Activated CD8-positive, alpha-beta T cell treated with anti-CD3 and anti-CD28 coated beads for 36 hours (primary cell): ENCODE measurements at places on chromosomes 2 and 18.
A peak's percentile ranks its signal among the peaks of the same experiment; 100 is the strongest.

- DNase-seq, result no peak
These were observed 677 bp upstream of the TMEM178A start for GRCh38 chr2:39664888-39665591.

GRCh38 chr18:78893281-78894032, 86.2 kb upstream of the SALL3 start:
- no peak for DNase-seq

GRCh38 chr2:119339562-119339923, 27.1 kb downstream of the C2orf76 start:
- no peak for DNase-seq

DNA sequence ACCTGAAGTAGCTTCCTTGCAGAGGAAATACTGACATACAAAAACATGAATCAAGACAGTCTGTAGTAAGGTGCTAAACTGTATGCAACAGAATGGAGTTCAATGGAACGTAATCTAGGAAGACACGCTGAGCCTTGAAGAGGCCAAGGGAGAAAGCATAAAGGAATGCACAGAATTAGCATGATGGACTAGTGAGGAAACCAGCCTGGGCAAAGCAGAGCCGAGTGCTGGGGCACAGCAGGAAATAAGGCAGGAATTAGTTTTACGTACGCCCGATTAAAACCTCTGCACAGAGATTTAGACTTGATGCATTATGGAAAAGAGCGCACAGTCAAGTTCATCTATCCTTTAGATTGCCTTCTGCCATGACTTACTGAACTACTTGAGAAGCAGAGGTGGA, 200.3 kb downstream of the DLGAP1 start:
- DNase-seq, result no peak

GRCh38 chr2:144682248-144682647, 162.3 kb upstream of the ZEB2 start:
- DNase-seq, result no peak

DNA sequence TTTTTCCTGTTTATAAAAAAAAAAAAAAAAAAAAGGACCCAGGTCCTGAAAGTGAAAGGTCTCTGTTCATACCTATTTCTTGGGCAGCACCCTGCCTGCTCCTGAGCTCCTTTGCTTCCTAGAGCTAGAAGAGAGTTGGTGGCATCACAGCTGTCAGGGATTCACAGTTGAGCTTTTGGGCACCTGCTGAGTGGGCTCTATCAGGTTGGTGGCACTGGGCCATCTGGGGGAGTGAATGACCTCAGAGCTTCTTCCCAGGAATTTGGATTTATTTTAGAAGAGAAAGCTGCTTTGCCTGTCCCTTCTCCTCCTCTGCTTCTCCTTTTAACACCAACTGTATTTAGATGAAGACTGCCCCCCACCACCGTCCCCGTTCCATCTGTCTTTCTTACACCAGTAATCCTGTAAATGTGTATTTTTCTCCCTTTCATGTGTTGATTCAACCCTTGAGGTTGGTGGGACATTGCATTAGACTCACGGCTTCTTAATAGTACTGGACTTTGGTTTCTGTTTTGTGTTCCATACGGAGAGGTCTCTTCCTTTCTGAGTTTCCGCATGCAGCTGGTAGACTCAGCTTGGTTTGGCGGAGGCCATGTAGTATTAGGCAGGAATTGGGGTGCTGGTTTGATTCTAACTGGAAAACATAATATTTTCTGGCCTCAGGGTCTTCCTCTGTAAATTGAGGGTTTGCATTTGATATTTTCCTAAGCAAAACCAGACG, 7.6 kb upstream of the MGAT5 start:
- DNase-seq, result no peak

DNA sequence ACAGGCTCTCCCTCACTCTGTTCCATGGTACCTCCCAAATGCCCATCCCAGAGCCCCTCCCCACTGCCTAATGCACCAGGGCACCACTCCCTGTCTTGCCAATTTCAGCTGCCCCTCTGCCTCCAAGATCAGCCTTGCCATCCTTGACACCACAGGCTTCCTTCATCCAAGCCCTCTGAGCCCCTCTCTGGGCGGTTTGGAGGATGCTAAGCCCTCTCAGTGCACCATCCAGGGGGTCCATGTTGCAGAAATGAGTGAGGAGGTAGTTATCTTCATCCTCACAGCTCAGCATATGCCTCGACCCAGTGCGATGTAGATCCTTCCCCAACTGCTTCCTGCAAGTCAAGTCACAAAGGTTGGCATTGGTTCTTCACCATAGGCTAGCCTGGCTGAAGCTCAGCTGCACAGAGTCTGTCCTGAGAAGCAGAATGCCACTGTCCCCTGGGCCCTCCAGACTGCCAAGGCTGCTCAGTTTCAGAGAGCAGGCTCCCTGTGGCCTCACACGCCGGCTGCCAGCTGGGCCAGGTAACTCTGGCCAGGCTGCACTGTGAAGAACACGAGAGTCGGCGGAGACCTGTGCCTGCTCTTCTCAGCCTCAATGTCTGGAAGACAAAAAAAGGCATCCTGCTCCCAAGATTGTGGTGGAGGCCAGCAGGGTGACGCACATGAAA, 9.9 kb upstream of the MAP3K2 start:
- no peak for DNase-seq

- no peak for DNase-seq
These were observed 69.6 kb upstream of the DSEL start for GRCh38 chr18:67586101-67586500.

DNA sequence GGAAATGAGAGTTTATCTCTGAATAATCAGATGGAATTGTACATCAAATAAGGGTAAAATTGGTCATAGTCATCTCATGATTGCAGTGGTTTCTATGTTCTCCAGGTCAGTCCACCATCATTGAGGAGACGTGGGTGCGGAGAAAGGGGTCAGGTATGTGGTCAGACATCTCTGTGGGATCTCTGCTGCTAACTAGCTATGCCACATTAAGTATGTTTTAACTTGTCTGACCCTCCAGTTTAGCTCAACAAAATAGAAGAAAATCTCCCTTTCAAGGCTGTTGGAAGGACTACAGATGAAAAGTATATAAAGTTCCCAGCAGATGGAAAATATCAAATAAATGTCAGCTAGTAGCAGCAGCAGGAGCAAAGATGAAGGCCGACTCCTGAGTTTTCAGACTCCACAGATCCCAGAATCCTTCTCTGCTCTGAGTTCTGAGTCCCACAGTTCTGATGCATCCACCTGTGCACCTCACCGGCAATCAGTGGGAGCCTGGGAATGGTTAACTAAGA, 106.6 kb upstream of the CYP1B1 start:
- DNase-seq, result no peak

DNA sequence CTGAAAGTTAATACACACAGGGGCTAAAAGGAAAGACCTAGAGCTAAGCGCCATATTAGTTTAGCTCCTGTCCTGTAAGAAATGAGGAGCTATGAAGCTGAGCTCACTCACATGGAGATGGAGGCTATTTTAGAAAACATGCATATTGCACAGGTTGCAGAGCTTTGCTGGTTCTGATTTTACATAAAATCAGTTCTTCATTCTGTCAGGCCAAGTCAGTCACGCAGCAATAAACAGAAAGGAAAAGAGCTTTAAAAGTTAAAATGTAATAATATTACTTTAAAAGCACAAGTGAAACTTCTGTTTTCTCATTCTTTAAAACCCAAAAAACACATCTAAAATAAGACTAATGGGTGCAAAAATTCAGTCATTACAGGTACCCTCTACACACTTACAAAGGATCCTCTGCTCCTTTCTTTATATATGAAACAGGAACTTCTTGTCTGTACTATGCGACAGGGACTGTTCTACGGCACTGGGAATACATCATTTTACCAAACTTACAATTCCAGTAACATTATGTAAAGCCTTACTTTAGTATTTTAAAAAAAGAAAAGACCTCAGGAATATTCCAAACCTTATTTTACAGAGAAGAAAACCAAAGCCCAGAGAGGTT, 113.8 kb downstream of the THADA start:
- DNase-seq, result no peak

DNA sequence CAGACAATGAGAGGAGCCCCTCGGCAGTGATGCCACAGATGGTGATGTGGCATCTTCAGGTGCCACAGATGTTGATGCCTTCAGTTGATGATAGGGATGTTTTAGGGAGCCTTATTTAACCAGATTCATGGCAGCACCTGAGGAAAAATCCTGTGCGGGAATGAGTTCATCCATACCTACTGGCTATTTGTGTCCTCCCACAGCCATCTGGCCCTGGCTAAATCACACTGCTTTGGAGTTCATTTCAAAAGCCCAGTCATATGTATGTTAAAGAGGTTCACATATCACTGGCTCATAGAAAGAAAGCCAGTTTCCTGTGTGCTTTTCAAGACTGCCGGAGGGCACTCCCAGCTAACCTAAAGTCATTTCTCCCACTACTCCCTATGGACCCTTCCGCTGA, 131.3 kb downstream of the MCFD2 start:
- DNase-seq, result no peak

- DNase-seq, result no peak
These were observed 138.2 kb upstream of the NRP2 start for GRCh38 chr2:205543937-205544702.

GRCh38 chr18:6399776-6400175, 14.9 kb downstream of the L3MBTL4 start:
- DNase-seq, result no peak

DNA sequence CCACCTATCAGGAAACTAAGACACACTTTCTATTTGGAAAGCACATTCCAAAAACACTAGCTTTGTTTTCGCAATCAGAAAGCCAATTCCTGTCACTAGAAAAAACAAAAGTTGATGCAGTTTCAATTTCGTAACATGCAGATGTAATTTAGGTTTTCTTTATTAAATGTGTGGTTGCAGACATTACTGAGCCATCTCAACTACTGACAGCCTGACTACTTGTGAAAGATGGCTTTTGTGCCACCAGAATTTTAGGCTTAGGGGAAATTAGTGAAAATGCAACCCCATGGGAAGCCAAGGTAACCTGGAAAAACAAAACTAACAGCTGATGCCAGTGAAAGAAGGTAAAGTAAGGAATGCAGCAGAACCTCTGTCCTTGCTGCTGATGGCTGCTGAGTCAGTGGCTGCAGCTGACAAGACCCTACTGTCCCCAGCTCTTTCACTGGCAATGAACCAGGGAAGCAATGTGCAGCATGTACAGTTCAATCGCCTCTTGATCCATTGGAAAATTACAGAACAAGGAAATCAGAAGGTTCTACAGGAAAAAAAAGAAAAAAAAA, 34.9 kb downstream of the FEZ2 start:
- DNase-seq, result no peak

DNA sequence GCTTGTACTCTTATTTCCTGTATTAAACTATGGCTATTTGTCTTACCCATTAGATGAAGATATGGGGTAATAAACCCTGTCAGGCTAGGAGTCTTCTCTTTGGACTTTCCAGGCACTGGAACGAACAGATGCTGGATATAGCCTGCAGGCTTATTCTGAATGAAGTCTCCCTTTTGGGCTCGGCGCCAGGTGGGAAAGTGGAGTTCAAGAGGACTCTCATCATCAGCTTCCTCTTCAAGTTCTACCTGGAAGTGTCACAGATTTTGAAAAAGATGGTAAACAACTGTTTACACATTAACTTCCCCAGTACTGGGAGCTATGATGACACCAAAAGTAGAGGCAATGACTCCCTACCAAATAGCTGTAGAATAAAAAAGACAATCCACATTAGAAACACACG, 27.9 kb downstream of the AOX1 start:
- DNase-seq, result no peak

DNA sequence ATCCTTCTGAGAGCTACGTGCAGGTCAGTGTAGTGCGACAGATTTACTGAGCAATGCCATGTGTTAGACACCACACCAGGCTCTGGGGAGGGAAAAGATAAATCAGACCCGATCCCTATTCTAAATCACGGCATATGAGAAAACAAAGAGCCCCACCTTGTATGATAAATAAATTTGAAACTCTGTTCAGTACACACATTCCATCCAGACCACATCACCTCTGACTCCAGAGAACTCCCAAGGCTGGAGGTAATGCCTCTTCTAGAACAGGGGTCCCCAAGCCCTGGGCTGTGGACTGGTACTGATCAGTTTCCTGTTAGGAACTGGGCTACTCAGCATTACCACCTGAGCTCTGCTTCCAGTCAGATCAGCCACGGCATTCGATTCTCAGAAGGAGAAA, 77.3 kb downstream of the QPCT start:
- no peak for DNase-seq

DNA sequence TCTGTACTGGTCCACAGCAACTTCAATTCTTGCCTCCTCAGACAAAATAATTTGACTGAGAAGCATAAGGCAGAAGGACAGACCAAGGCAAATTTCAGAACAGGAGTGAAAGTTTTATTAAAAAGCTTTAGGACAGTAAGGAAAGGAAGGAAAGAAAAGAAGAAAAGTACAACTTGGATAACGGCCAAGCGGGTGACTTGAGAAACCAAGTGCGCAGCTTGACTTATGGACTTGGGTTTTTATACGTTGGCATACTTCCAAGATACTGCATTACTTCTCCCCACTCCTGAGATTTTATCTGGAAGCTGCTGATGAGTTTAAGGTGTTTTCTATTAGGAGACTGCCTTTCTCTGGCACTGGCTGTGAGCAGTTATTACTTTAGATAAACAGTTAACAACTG, 64.7 kb downstream of the CCDC178 start:
- no peak for DNase-seq

GRCh38 chr18:62543021-62543420, 20.2 kb downstream of the ZCCHC2 start:
- DNase-seq, result no peak

- peak; percentile 50 for DNase-seq
These were observed at the start of gene CERKL for GRCh38 chr2:181656450-181657291. Gene CERKL (minus strand): TSS chr2:181657105. CDS start chr2:181657006, 99 bp downstream.

- DNase-seq, result no peak
These were observed 534 bp upstream of the SOCS6 start for GRCh38 chr18:70288171-70288850.

GRCh38 chr18:76978616-76979015, 154.0 kb downstream of the MBP start:
- DNase-seq, result no peak

DNA sequence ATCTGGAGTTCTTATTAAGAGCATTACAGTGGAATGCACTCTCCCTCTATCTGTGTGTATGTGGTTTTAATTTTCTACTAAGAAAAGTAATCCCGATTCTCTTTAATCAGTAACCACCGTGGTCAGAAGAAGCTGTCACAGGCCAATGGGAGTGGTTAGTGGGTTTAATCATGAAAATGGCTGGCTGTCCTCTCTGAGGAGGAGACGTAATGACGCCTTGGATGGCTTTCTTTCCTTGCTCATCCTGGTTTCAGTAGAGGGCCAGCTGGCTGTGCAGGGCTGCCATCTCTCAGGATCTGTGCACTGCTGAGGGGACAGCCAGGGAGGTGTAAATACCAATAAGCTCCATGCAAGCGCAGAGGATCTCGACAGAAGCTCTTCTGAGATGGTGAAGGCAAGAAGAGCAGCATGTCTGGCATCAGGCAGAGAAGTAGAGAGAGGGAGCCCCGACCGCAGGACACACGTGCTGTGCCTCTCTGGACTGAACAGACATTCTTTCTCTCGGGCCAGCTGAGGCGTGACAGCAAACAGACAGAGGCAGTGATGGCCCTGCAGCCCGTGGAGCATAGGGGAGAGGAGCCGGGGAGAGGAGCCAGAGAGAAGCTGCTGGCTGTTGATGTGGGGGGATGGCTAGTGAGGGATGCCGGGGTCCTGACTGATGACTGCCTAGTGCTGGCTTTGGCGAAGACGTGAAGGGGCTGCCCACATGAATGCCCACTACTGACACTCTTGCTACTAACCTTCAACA, 65.1 kb upstream of the DAPL1 start:
- DNase-seq, result no peak
